Choroid plexus epithelial cell (primary cell): ENCODE measurements at places on chromosomes 6 and 20.
A peak's percentile ranks its signal among the peaks of the same experiment; 100 is the strongest.

DNA sequence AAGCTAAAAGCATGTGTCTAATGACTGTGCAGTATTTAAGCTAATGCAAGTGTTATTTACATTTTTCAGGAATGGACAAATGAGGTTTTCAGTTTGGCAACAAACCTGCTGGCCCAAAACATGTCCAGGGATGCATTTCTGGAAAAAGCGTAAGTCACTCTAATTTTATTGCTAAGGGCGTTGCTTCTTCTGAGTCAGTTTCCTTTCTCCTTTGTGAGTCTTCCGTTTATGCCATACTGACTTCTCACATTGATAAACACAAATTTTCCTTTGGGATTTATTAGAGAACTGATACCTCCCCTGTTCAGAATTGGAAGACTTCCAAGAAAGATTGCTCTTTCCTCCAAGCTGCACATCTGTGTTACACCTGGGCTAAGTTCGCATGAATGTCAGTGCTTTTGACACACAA is 422.9 kb upstream of the PLCB4 start:
- DNase-seq: no peak

DNA sequence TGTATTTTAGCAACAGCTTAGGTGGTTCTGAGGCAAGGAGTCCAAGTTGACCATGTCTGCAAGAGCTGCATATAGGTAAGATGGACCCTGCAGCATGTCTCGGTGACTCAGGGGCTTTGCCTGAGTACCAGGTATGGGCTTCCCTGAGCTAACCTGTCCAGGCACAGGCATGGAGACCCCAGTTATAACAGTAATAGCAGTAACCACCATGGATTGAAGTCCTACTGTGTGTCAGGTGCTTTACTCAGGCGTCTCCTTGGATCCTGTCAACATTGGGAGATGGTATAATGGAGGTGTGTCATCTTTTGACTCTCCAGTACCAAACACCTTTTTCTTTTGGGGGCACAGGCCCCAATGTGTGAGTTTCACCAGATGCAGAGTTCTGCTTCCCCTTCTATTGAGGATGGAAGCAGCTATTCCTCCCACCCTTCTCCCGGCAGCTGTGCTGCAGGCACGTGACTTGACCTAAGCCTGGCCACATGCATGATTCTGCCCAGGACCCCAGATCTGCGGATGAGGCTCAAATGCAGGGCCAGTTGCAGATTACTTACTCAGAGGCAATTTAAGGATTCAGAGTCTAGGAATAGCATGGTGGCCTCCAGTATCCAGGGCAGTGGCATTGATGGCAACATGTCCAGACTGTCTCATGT is 13.8 kb downstream of the TREM1 start:
- DNase-seq: no peak

- no peak for DNase-seq
Measured at GRCh38 chr20:16747291-16747811, 807 bp upstream of the OTOR start.

DNA sequence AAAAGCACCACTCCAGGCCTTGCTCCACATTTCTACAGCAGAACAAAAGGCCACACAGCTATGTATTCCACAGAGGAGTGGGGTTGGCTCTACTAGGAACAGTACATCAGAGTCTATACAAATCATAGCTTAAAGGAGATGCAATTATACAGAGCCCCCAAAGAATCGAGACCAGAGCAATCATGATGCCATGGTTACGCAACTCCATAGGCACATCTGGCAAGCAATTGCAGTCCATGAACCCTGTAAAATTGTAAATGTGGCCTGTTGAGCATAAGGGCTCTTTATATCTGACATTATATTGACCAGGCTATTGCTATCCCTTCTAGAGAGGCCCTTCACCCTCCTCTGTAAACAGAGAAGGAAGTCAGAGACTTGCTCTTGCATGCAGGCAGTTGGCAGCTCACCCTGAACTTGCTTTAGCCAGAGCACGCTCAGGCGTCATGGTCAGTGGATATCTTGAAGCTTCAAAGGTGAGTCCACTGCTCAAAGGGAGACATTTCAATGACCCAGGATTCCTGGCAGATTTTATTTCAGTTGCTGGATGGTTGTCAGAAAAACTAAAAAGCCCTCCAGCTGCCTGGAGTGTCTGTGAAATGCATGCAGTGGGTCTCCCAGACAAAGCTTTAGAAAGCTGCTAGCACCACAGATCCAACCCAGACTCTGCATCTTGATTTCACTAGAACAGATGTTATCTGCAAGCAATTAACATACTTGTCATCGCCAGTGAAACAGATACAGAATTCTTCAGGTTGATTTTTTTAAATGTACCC is 357.2 kb downstream of the CENPW start:
- DNase-seq: peak; percentile 32

DNA sequence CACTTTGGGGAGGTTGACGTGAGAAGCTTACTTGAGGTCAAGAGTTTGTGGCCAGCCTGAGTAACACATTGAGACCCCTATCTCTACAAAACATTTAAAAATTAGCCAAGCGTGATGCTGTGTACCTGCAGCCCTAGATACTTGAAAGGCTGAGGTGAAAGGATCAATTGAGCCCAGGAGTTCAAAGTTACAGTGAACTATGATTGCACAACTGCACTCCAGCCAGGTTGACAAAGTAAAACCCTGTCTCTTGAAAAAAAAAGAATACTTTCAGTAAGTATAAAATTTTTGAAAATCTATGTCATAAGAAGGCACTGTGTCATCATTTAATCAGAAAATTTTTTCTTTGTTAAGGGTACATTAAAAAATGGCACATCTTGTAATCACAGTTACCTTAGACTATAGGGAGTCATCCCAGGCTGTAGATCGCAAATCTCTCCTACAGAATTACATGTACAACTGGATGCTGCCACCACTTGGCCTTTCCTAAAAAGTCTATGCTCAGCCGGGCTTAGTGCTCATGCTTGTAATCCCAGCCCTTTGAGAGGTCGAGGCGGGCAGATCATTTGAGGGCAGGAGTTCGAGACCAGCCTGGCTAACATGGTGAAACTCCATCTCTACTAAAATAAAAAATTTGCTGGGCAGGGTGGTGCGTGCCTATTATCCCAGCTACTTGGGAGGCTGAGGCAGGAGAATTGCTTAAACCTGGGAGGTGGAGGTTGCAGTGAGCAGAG is 17.0 kb upstream of the MRS2 start:
- no peak for DNase-seq

- DNase-seq: no peak
Measured at GRCh38 chr6:163543321-163543720, 128.8 kb downstream of the QKI start.

DNA sequence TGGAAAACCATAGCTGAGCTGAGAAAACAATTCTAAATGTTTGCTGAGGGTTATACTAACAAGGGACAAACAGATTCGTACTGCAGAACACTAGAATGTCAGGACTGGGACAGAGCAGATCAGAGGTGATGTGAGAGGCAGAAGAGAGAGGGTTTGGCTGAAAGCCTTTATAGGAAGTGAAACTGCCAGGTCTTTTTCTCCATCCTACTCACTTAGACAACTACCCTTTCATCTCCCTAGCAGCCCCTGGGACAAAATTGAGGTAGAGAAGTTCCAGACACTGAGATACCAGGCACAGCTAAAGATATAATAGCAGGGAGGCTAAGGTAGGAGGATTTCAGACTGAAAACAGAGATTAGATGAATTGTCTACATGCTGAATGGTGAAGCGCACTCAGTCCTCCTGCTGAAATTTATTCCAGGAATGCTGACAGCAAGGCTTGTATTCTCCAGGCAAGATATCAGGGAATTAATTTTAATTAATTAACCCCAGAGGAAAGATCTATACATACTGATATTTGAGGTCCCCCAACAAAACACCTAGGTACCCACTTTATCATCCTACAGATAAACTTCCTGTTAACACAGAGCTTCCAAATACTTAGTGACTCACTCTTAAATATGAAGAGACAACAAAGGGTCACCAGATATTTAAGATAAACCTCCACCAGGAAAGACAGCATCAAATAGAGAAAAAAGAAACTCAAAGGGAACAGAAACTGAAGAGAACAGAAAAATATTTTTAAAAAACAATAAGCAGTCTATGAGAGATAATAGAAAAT is 12.6 kb upstream of the EIF2S2 start:
- no peak for DNase-seq

- DNase-seq: no peak
Measured at GRCh38 chr20:59809630-59810448, 123.6 kb downstream of the SYCP2 start.

GRCh38 chr20:57869951-57870315 is 160.1 kb upstream of the PMEPA1 start:
- DNase-seq: no peak

DNA sequence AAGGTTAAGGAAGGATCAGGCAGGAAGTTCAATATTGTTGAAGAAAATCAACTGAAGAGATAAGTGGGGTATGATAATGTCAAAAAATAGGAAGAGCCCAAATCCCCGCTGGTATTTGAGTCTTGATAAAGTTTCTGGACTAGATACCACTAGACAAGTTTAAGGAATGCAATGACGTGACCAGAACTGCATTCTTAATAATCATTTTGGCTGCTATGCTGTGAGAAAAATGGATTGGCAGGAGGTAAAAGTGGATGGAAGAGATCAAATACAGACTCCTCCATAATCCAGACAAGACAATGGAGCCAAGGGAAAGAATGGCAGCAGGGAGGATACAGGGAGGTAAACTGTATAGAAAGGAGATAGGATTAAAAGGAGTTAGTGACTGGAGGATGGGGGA is 128.2 kb downstream of the COL12A1 start:
- peak; percentile 44 for DNase-seq

- DNase-seq: no peak
Measured at GRCh38 chr6:924661-925060, 231.7 kb upstream of the EXOC2 start.

DNA sequence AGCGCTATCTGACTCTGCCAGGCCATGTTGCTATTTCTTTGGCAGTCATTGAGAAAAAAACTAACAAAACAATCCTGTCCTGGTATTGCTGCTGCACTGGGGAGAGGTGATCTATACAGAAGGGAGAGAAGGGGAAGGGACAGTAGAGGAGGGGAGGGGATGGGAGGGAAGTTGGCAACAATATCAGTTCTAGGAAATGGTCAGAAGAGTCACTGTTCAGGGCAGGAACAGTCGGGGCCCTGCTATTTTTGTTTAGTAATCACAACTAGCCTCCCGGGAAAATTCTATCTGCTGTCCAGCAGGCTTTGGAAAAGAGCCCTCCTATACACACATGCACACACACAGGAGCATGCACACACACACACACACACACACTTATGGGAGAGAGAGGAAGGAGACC is 142.3 kb upstream of the CARMIL1 start:
- peak; percentile 36 for DNase-seq

GRCh38 chr20:62066339-62066982 is 780 bp upstream of the TAF4 start:
- DNase-seq: peak; percentile 36

DNA sequence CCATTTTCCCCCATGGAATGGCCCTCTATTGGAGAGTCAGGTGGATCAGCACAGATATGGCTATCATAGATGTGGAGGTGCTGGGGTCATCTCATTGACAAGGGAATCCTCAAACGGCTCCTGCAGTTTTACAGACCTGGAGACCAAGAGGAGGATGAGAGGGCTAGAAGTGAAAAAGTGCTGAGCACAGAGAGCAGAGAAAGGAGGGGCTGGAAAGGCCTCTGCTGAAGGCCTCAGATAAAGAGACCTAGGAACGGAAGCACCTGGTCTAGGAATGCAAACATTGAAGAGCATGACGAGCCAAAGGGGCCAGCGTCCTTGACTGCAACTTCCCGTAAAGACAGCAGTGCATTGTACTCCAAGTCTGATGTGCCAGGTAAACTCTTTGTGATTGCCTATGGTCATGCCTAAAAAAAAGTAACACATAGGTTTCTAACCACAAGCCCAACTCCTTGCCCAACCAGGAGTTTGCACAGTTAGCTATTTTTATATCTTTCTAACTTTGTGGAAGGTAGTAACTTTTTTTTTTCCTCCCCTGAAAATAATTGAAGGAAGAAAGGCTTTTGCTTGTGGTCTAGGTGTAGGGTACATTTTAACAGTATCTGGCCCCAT is 15.2 kb downstream of the RSPH4A start:
- no peak for DNase-seq

- DNase-seq: peak; percentile 70
Measured at GRCh38 chr20:32510601-32511357, 74.4 kb downstream of the NOL4L start.
